ENCODE measurements at places on chromosomes 11 and 22.

GRCh38 chr11:119438599-119438998, 15.6 kb upstream of the THY1 start:
- DNase-seq = no peak

DNA sequence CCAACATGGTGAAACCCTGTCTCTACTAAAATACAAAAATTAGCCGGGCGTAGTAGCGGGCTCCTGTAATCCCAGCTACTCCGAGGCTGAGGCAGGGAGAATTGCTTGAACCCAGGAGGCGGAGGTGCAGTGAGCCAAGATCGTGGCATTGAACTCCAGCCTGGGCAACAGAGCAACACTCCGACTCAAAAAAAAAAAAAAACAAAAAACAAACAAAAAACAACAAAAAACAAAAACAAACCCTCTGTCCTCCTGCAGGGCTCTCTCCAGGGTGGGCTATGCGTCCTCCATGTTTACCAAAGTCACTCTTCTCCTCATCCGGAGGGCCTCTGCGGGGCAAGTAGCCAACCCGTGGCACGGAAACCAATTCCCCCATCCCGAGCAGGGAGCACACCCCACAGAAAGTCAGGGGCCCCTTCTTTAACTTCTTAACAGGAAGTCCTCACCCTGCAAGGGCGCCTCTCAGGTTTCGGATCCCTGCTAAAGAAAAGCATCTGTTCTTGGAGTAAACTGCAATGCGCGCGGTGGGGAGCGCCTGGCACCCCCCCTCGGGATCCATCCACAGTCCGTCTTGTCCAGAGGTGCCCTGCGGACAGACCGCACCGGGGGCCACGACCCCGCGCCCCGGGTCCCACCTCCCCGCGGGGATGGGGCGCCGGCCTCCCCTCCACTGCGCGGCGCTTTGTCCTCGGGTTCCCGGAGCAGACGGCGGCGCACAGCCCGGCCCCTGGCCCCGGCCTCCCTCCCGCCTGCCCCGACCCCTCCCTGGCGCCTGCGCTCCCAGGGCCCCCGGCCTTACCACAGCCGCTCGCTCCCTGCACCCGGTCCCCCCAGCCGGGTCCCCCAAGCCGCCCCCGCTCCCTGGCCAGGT, 712 bp downstream of the CERK start:
- no peak for DNase-seq

DNA sequence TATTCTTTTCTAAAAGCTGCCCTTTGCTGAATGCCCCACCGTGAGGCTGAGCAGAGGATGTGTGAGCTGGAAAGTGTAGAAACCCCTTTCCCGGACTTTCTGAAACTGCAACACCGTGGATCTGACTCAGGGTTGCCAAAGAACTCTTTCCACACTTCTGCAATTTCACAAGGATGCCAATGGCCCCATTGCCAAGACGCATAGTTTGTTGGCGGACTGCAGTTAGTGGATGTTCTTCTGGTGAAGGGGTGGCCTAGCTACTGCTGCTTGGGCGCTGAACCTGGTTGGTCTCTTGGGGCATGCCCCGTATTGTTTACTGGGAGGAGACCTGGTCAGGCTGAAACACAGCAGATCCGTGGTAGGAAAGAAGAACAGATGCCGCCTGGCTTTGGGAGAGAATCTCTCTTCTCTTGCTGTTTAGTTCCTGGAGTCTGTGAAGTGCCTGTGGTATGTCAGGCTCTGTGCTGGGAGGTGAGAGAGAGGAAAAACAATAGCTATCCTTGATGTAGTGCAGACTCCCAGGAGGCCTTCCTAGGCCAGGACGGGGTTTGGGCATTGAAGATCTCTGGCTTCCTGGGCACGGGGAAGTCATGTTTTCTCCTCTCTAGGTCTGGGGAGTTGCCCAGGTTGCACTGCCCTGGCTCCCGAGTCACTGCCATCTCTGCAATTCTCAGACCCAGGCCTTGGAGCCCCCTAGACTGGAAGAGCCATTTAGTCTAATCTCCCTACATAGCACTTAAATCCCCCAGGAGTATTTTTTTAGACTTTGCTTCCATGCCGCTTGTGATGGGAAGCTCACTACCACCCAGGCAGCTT, 26.9 kb downstream of the CD82 start:
- peak; percentile 98 for DNase-seq

DNA sequence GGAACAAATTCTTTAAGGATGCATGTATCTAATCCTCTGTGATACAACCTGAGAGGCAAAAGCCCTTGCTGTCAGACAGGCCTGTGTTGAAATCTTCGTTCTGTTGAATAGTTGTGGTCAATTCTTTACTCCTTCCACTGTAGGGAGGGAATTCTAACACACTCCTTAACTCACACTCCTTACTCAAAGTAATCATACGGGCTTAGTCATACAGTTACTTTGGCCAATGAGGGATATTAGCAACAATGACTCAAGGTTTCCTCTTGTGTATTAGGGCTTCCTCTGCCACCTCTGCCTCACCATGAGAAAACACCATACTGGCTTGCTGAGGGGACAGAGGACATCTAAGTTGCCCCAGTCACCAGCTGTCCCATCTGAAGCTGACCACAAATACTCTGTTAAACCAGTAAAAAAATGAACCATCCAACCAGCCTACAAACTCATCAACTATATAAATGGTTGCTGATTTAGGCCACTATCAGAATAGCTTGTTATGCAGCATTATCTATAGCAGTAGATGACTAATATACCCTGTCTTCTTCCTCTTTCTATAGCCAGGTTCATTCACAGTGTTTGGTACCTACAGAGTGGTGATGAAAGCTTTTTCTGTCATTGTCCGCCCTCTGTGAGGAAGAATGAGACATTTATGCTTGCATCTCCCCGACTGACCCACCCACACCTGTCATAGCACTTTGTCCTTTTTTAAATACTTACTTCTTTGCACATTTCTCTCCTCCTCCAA, 322.8 kb upstream of the SYN3 start:
- no peak for DNase-seq

DNA sequence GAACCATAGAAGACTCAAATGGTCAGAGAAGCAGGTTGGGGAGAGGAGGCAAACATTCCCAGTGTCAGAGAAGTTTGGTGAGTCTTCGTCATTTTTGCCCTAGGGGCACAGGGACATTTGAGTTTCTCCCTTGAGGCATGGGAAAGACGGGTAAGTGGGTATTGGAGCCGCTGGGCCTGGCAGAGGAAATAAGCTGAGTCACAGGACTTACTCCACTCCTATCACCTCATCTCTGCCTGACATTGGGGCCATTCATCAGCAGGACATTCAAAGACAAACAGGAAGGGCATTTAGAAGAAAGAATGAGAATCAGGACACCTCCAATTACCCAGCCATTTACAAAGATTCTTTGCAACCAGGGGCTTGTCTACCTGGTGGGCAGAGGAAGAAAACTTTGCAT, 100.7 kb upstream of the SEZ6L start:
- DNase-seq = no peak

GRCh38 chr22:21779444-21779843, 43.9 kb upstream of the YPEL1 start:
- DNase-seq = no peak

DNA sequence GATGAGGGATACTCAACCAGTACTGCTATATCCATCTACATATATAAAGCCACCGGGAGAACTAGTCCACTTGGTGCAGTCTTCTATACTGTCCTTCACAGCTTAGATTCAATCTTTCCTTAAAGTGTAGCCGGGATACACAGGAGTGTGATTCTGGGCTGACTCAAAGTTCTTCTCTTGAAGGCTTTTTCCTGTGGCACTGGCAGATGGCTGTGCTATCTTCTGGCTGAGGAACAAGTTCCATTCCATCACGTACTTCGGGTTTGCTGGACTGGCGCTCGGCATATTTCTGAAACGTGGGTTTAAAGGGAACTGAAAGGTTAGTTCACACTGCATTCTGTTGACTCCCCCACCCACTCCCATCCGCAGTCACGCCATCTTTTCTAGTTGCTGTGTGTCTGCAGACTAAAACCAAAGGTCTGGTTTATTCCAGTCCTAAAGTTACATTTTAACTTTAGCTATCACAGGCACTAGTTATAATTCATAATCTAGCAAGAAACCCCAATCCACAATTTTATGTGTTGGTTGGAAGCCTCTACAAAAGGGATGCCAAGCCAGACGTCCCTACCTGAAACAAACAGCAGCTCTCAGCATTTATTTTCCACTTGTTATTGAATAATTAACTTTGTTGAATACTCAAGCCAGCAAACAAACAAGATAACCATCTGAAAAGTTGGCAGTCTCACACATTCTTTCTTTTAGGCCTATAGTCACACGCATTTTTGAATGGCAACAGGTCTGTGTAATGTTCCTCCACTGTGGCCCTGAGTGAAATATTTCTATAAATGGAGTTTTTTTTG, 7.5 kb upstream of the C11orf65 start:
- DNase-seq = peak; percentile 10

DNA sequence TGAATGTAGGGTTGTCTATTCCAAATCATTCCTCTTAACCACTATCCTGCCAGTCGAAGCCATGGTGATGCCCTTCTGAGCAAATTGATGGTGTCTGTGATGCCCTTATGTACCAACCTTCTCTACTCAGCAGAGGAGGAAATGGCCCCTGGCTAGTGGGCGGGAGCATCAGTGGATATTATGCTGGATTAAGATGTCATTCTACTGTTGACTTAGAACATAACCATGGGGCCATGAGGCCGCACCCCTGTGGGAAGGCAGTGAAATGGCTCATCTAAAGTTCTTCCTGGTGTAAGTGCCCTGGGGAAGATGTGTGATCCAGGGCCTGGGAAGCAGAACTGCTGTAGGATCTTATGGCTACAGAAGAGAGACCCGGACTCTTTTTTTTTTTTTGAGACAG, 20.7 kb upstream of the P2RY2 start:
- no peak for DNase-seq

GRCh38 chr22:49791682-49792081, 36.0 kb downstream of the BRD1 start:
- DNase-seq = no peak

GRCh38 chr11:69166218-69167115, 10.7 kb downstream of the SMIM38 start:
- DNase-seq = peak; percentile 88

GRCh38 chr11:11513422-11513821, 108.4 kb downstream of the GALNT18 start:
- DNase-seq = peak; percentile 12

DNA sequence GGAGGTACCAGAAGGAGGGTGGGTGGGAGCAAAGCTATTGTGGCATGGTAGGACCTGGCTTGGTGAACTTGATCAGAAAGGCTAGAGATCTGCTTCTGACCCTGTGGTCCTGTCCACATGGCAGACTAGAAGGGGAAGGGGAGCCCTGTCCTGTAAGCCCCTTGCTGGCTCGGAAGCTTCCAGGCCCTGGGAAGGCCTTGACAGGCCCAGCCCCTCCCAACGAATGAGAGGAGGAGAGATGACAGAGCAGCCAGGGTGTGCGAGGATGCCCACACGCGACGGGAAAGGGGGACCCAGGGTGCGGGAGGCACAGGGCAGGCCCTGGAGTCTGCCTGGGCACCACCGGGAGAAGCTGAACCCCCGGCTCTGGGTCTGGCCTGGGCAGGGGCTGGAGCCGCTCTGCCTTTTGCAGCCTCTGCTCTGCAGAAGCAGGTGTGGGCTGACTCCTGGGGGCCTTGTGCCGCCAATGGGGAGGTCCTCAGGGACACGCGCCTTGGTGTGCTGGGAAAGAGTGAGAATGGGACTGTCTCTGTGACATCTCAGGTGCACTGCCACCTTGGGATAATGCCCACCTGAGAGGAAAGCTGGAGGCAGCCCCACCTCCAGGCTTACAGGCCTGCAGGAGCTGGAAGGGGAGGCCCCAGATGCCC, 1447.5 kb downstream of the BRD1 start:
- no peak for DNase-seq

- DNase-seq = no peak
Observed at GRCh38 chr11:44017443-44018126, 30.2 kb upstream of the ACCSL start.

GRCh38 chr11:60994541-60995080, 23.1 kb downstream of the CD6 start:
- DNase-seq = no peak

- DNase-seq = peak; percentile 31
Observed at GRCh38 chr22:21719024-21719423, 16.6 kb downstream of the YPEL1 start.

GRCh38 chr11:45087086-45087899, 59.1 kb upstream of the PRDM11 start:
- DNase-seq = no peak

DNA sequence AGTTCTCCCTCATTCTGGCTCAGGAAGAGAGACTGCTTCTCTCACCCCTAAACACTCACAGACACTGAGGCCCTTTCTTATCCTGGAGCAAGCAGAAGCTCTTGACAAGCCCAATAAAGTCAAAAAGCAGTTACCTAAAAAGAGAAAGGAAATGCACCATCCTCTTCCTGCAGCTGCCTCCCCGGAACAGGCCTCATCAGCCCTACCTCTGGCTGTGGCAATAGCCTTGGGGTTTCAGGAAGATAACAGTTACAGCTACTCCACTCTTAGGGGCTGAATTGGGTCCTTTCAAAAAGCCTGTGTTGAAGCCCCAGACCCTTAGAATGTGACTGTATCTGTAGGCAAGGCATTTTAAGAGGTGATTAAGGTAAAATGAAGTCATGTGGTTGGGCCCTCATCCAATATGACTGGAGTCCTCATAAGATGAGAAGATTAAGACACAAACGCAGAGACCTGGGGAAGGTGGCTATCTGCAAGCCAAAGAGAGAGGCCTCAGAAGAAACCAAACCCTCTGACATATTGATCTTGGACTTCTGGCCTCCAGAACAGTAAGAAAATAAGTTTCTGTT, 3.5 kb upstream of the LGALS12 start:
- no peak for DNase-seq

DNA sequence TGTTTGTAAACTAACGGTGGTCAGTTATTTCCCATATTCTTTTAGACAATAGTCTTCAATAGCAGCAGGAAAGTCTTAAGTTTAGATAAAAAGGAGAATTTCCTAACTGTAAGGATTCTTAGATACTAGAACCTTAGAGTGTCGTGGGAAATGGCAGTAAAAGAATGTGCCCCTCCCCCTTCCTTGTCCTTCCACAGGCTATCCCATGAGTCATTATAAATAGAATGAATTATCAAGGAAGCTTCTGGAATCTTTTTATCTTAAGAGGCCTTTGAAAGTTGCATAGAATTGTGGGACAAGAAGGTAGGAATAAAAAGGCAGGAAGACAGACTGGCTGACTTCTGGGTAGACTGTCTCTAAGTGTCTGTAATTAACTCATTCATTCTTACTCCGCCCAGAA, 165.2 kb upstream of the TBCEL start:
- no peak for DNase-seq

DNA sequence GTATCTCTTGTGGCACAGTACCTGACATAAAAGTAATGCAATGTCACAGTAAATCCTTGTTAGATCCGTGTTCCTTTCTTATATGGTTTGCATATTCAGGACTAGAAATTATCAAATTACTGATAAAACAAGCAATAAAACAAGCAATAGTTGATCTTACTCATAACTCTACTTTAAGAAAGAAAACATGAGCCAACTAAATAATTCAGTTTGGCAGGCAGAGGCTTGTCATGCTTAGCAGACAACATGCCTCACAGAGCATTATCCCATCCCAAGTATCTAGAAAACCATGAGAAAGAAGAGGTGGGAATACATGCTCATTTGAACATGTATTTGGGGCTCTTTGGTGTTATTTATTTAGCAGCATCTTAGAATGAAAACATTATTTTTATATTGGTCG, 241.9 kb downstream of the SOX6 start:
- DNase-seq = no peak

GRCh38 chr11:86579406-86579731, 93.0 kb downstream of the ME3 start:
- DNase-seq = no peak

GRCh38 chr22:19719050-19719482, 4.3 kb upstream of the GP1BB start:
- no peak for DNase-seq

All from inflammatory macrophage treated with lipopolysaccharide for 1 hour (primary cell).